ENCODE measurements at places on chromosomes 12 and 14.
A peak's percentile ranks its signal among the peaks of the same experiment; 100 is the strongest.

GRCh38 chr14:47917344-47917954 lies 242.0 kb upstream of the MDGA2 start:
- DNase-seq, result no peak

- DNase-seq, result no peak
These were observed 12.9 kb upstream of the EPS8 start for GRCh38 chr12:15801770-15802744.

DNA sequence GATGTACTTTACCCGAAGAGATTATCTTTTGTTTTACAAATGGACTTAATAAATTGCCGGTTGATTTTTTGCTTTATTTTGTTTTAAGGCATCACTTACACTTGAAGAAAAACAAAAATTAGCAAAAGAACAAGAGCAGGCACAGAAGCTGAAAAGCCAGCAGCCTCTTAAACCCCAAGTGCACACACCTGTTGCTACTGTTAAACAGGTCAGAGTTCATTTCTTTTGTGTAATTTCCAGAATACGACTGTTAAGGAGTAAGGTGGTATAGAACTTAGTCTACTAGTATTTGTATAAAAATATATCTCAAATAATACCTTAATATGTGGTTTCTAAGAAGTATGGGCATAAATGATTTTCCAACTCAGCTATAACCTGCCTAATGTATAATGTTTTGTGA lies 19.6 kb upstream of the SLC17A8 start:
- no peak for DNase-seq

DNA sequence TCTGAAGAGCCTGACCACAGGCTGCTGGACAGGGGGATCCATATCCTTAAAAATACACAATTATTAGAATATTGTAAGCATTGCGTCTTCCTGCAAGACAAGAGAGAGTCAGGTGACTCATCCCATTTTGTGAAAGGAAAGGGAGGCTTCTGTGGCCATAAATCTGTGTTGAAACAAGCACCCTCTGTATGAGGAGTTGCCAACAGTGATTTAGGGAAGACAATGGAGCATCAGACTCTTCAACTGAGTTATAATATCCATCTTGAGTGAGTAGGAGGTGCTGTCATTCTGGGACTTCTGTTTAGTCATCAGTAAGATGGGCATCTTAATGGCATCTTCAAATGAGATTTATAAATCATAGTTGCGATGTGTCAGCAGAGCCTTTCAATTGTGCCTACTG lies 554.5 kb downstream of the AACS start:
- DNase-seq, result no peak

DNA sequence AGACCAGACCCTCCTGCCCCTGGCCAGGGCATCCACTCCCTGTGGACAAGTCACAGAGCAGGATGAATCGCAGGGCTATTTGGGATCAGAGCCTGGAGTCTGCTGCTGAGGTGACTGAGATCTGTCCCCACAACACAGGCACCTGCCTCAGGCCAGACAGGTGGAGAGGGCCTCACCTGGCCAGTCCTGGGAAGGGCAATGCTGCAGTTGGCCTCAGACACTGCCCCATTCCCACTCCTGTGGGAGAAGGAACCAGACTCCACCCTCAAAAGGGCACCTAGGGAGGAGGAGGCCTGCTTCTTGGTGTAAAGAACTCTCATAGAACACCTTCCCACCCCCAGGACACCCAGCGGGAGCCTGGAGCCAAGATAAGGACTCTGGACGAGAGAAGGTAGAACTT lies 48.3 kb upstream of the PLEKHG6 start:
- DNase-seq, result no peak

GRCh38 chr12:59973515-59973914 lies 377.7 kb downstream of the SLC16A7 start:
- DNase-seq, result no peak

DNA sequence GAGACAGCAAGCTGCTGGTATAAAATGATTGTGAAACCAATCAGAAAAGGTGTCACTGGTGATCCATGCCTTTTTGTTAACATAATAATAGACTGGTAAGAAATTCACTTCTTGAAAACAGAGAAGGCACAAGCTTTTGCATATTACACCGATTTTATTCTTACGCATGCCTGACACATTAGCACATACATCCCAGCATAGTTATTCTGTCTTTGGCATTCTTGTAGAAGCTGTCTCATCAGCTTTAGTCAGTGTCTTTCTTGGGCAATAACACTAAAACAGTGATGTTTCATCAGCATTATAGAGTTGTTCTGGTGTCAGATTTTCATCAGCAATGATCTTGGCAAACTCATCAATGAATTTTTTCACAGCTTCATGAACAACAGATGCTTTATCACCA lies 283.4 kb upstream of the TMTC1 start:
- DNase-seq, result no peak

DNA sequence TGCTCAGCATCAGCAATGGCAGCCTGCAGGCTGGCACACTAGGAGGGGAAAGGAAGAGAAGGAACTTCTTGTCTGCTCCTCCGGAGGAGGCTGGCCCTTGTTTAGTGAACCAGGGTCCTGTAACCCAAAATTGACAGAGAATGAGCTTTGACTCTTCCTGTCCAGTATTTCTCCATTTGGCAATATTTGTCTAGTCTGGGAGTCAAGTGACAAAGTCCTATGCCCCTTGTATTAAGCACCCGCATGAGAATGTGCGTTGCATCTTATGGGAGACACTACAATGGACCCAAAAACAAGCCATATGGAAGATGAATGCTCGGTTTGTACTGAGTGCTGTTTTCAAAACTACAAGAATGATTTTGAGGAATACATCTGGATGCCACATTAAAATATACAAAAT lies 3.8 kb downstream of the KRT6C start:
- DNase-seq, result no peak

DNA sequence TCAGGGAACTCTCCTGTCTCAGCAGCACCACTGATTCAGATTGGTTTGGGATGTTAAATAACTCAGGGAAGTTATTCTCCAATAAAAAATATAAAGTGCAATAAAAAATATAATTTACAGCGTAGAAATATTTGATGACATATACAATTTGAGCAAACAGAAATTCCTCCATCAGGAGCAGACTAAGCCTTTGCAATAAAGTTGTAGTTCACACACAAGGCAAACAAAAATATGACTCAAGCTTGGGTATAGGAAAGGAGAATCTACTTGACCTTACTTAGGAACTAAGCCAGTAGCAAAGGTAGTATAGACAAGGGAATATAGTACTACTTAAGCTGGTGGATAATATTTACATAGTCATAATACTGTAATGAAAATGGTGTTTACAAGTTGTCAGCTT lies 264.1 kb downstream of the KIF21A start:
- DNase-seq, result no peak

- DNase-seq, result no peak
These were observed 65.6 kb upstream of the FUT8 start for GRCh38 chr14:65346895-65347294.

DNA sequence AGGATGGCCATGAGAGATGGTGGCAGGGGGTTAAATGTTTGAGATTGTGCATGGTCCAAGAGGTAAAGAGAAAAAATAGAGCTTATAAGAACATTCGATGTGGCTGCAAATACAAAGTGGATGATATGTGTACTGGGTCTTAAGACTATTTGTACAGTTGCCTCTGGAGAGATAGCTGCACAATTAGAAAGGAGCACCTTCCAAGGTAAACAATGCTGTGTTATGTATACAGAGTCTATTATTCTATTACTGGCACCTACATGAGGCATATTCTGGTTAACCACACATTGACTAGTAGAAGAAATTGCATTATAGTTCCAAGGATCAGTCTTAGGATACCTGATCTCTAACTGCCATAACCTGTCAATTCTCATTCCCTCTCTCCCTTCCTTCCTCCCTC lies 238.0 kb upstream of the FOXN3 start:
- DNase-seq, result peak; percentile 68

DNA sequence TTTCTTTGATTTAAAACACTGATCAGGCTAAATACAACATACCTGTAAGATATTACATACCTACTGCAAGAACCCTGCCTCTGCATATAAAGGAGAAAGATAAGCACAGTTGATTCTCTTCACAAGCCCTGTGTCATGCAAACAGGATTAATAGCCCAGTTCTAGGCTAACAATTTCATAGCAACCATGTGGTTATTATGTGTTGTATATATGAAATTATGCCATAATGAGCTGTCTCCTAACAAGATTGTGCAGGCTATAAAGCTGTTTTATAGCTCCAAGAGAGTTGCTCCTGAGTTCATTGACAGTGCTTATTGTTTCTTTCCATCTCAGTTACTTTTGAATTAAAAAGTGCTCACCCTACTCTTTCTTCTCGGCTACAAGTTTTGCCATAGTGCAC lies 609.3 kb downstream of the DIO2 start:
- DNase-seq, result no peak

DNA sequence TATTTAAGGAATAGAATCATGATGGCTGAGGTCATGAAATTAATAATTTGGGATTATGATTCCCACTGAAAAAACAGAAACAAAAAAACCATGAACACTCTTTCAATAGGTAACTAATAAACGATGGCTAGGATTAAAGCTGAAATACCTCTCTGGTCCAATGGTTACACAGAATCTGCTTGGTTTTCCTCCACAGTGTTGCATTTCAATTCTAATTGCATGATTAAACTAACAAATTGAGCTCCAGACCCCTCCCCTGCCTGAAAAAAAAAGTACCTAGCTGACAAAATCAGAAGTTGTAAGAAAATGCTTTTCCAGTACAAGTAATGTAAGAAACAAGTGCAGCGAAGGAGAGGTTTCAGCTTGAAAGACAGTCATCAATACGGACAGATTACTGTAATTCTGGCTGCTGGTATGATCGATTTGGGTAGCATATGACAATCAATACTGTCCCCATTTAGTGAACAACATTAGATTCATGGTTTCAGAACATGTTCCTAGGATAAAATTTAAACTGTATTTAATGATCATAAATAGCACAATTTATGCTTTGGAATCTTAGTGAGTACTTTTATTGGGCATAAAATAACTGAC lies 32.0 kb downstream of the INSM2 start:
- no peak for DNase-seq

- no peak for DNase-seq
These were observed 26.7 kb downstream of the VEZT start for GRCh38 chr12:95244350-95244749.

- no peak for DNase-seq
These were observed 63.3 kb downstream of the CALM1 start for GRCh38 chr14:90460136-90460535.

GRCh38 chr14:28077021-28077420 lies 689.6 kb upstream of the FOXG1 start:
- DNase-seq, result no peak
